Stimulated activated CD8-positive, alpha-beta memory T cell treated with anti-CD3 and anti-CD28 coated beads, Interleukin-12 subunit alpha, Interleukin-12 subunit beta, amount 100 ng/mL, for 1 hour (primary cell): ENCODE measurements at places on chromosomes 1 and 21.

- no peak for DNase-seq
Observed at GRCh38 chr21:32276671-32277070, 2.2 kb downstream of the MIS18A start.

- no peak for DNase-seq
Observed at GRCh38 chr1:6035719-6036118, 10.0 kb upstream of the KCNAB2 start.

GRCh38 chr1:46203738-46204405 is 738 bp downstream of the LURAP1 start:
- DNase-seq, result no peak

GRCh38 chr1:34618381-34618780 is 136.5 kb upstream of the GJB5 start:
- no peak for DNase-seq

DNA sequence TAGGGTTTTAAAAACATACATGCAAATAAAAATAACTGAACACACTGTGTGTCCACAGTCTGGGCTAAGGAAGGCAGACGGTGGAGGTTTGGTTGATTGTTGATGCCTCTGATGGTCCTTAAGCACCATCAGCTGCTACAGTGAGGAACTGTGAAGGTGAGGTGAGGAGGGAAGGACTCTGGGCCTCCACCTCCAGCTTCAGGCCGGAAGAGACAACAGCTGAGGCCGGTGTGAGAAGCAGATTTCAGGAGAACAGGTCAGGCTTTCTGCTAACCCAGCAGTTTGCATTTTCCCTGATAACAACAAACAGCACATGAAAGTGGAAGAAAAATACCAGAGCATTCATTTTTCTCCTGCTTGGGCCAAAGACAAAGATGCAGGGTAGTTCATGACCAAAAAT is 189.9 kb upstream of the AJAP1 start:
- DNase-seq, result no peak

DNA sequence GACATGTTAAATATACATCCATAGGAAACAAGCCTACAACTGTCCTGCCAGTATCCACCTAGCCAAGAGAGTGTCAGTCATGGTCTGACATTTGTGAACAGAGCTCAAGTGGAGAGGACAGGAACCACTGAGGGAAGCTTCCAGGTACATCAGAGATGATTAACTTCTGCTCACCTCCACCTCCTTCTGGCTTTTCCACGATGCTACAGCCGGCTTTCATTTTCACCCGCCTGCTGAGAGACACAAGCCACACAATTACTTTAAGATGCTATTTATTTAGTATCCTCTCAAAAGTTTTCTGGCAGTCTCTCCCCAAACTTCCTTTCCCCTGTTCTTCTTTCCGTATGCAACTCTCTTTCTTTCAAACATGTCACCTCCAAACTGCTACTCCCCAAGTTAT is 2.1 kb downstream of the ETV3 start:
- DNase-seq, result no peak

DNA sequence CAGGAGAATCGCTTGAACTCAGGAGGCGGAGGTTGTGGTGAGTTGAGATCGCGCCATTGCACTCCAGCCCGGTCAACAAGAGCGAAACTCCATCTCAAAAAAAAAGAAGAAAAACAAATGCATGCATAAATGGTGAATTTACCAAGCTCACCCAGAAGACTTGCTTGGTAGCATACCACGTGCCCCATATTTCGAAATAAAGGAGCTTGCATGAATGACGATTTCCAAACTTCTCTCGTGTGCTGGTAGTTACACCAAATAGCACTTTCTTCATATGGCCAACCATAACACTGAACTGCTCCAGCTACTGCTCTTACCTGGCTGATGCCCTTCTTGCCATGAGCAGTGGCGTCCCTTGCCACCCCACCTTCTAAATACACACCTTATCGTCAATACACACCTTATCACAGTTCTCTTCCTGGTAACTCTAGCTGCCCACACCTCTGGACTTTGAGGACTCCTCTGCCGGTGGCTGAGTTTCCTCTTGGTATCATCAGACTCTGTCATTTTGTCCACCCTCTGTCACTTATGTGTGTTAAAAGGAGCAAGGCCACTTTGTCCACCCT is 2.8 kb downstream of the DOP1B start:
- DNase-seq, result no peak

- DNase-seq, result no peak
Observed at GRCh38 chr1:45863218-45863617, 59.8 kb downstream of the MAST2 start.

DNA sequence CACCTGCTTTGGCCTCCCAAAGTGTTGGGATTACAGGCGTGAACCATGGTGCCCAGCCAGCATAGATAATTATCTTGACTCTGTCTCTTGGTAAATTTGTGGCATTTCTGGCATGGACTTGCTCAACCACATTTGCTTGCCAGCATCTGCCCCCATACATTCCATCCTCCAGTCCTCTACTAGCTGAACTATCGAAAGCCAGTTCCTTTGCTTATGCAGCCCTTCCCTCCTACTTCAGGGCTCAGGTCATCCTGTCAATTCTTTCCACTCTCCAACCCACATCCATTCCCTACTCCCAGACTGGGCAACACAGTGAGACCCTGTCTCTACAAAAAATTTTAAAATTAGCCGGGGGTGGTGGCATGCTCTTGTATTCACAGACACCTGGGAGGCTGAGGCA is 13.0 kb upstream of the UQCRHL start:
- DNase-seq, result no peak

GRCh38 chr1:206002871-206003801 is at the start of gene RAB7B:
Gene RAB7B (minus strand): TSS chr1:206003395. CDS start chr1:205994135, 9,260 bp downstream.
- no peak for DNase-seq

DNA sequence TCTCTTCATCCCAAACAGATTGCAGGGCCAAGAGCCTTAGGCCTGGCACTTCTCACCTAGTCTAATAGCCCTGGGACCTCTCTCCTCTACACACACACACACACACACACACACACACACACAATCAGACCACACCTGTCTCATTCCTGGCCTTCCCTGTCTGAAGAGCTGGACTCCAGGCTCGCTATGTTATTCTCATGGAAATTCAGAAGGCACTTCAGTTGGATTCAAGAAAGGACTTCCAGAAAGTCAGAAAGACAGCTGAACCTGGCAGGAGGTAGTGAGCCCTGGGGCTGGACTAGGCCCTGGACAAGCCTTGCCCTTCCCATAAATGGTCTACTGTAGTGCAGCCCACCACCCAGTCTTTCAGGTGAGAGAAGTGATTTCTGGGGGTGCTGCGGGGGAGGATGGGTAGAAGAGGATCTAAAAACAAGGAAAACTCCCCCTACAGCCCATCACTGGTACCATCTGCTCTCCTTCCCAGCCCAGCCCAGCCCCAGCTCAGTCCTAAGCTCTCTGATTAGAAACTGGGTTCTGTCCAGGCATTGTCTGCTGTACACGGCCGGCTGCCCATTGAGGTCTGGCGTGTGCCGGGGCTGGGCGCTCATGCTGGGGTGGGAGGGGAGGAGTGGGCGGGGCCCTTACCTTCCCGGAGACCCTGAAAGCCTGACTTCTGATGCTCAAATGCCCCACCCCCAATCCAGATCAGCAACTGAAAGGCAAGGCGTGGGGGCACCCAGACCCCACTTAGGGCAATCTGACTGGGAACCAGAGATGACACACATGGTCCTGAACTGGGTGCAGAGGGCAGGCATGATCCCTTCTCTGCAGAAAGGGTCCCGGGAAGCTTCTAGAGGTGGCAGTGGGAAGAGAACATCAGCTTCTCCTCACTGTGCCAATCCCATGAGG is 2.5 kb downstream of the KIF21B start:
- no peak for DNase-seq

- DNase-seq, result no peak
Observed at GRCh38 chr1:37875833-37876232, 16.4 kb upstream of the MTF1 start.

DNA sequence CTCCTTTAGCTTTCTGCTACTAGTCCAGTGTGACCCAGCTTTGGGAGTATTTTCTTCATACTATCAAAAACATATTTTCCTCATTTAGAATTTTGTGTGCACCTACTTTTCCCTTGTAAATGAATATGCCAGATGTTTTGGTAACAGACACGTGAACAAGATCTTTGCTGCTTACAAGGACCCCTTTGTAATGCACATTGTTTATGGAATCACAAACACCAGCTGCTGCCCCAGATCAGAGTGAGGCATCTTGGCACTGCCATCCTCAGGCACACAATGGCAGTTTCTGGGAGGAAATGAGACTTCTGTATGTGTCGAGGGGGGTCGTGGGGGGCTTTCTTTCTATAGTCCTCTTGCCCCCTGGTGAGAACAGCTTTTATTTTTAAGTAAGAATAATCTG is 115.7 kb downstream of the RGL1 start:
- DNase-seq, result no peak

GRCh38 chr21:29875036-29875716 is 64.6 kb downstream of the GRIK1 start:
- no peak for DNase-seq

DNA sequence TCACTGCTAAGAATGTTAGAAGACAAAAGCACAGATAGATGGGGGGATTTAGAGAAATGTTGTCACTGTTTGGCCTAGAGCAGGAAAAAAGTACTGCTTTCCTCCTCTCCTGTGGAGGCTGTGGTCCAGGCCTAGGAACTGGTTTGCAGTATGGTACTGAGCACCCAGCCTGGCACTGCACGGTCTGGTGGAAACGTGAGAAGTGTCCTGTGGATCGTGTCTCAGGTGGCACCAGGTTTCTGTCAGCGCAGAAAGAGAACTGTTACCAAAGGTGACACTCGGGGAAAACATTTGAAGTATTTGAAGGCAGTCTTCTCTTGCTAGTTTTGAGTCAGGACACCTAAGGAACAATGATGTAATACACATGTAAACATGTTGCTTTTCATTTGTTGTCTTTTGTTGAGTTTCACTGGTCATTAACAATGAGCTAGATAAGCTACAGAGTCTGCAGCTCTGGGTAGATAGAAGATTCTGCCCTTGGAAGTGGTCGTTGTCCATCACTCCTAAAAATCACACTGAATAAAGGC is 63.0 kb downstream of the B3GALNT2 start:
- DNase-seq, result no peak

GRCh38 chr1:228837032-228837431 is 101.8 kb downstream of the RHOU start:
- DNase-seq, result no peak

DNA sequence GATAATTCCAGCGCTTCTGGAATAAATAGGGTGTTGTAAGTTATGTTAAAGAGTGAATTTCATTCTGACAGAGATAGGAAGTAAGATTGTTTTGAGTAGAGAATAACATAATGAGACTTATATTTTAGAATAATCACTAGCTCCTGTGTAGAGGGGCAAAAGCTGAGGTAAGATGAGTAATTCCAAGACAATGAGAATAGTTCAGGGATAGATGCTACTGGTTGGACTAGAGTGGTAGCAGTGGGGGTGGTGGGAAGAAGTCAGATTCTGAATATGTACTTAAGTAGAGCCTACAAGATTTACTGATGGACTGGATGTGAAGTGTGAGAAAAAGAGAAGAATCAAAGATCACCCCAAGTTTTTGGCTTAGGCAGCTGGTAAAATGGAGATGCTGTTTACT is 23.3 kb upstream of the MOV10 start:
- DNase-seq, result no peak

- no peak for DNase-seq
Observed at GRCh38 chr1:6507461-6507911, 16.0 kb upstream of the PLEKHG5 start.

- DNase-seq, result no peak
Observed at GRCh38 chr1:1243807-1244191, 2.7 kb downstream of the C1QTNF12 start.

DNA sequence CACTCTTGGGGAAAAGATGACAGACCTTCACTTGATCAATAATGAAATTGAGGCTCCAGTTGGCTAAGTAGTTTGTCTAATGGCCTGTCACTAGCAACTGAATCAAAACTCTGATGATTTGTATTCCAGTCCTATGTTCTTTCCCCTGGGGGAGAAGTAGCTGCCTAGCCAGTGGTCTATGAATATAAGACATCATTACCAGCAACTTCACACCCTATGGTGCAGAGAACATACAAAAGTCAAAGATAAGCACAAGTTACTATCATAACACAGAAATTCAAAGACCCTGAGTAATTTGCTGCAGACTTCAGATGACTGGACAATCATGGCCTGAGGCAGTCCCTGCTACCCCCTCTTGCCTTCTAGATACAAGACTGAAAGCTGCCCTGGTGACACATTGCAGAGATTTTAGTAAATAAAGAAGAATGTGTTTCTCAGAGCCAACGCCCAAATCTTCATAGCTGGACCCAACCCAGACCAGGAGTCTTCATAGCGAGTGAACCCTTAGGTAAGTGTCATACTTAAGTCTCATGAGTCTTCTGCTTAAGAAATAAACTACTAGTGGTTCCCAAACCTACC is 993 bp downstream of the PDZK1 start:
- no peak for DNase-seq

DNA sequence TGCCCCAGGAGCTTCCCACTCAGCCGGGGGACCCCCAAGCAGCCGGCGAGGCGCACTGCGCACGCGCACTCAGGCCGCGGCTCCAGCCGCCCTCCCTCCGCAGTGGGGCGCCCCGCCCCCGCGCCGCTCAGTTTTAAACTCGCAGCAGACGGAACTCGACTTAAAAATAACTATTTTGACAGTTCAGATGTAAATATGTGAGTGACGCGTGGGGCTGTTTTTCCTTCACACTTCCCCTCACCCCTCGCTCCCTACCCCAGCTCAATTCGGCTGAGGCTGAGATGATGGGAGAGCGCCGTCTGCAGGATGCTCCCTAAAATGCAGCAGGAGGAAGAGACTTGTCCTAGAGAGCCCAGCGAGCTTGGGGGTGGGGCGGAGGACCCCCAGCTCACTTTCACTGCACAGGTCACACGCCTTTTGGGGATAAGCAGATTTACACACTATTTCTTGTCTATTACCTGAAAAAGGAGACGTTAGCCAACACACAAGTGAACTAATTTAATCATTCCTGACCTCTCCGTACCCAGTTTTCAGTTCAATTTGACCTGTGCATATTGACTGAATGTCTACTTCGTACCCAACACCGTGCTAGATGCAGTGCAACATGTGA is 8.9 kb upstream of the LEMD1 start:
- peak; percentile 29 for DNase-seq

- DNase-seq, result no peak
Observed at GRCh38 chr1:16212251-16212961, at the start of gene ARHGEF19. Gene ARHGEF19 (minus strand): TSS chr1:16212652. CDS start chr1:16209054, 3,598 bp downstream.

GRCh38 chr1:203720242-203720641 is 44.7 kb upstream of the LAX1 start:
- no peak for DNase-seq

GRCh38 chr1:116853680-116854402 is 55.9 kb upstream of the PTGFRN start:
- no peak for DNase-seq
